Activated naive CD4-positive, alpha-beta T cell treated with anti-CD3 and anti-CD28 coated beads, Interleukin-2, amount 50 U/mL, for 16 hours (primary cell): ENCODE measurements at places on chromosomes 6 and 20.

- DNase-seq: no peak
Observed at GRCh38 chr6:43984442-43985321, 142.6 kb downstream of the MRPL14 start.

- no peak for DNase-seq
Observed at GRCh38 chr6:39339868-39340550, 17.5 kb upstream of the KCNK16 start.

DNA sequence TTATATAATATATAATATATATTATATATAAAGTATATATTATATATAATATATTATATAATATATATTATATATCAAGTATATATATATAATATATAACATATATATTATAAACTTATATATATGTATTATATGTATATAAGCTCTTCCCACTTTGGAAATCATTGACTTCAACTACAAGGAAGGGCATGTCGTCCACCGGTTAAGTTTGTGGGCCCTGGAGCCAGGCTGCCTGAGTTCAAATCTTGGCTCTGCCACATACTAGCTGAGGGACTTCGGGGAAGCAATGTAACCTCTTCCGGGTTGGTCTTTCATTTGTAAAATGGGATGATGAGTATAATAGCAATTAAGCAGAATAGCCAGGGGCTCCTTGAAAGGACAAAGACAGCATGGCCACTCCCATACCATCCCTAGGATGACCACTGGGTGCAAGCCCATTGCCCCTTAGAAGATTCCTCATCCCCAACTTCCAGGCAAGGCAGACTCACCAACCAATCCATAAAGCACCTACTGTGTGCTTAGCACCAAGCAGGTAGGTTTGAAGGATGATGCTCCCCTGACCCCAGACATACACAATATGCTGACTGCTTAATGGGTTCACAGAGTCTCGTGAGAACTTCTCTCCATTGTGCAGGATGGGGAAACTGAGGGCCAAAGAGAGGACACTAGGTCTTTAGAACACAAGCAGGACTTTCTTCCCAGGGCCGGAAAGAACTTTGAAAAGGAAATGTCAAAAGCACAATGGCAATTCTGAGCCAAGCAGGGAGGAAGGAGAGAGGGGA lies 163.2 kb downstream of the MRPL14 start:
- DNase-seq: no peak

- DNase-seq: peak; percentile 23
Observed at GRCh38 chr20:43744151-43744611, 17.4 kb upstream of the GTSF1L start.

GRCh38 chr6:170006900-170007467 lies 255.6 kb downstream of the ERMARD start:
- no peak for DNase-seq

DNA sequence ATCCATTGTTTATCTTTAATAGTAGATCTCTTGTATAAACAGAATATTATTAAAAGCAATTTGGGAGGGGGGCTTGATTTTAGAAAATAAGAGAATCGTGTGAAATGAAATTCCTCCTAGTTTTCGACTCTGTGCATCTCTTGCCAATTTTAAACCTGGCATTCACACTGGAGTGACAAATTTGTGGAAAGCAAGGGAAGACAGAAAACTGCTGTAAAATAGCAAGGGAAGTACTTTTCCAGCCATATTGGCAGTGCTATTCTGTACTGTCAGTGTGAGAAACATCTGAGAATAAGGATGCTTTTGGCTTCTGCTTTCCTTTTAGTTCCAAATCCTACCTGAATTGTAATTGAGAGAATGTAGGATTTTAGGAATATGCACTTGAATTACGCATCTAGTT lies 40.2 kb downstream of the TOP1 start:
- DNase-seq: no peak

DNA sequence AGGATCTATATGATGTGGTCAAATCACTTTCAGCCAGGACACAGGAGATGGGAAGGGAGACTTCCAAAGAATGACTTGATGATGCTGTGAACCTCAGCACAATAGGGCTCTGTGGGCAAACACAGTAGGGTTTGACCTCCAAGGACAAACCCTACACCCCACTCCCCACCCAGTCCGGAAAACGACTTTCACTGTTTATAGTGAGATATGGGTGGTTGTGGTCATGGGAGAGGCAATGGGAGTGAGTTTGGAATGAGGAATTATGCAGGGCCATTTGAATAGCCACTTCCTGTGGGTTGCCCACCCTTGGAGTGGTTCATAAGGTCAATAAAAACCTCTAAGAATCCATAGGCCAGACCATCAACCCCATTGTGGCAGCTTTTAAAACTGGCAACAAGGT lies 38.4 kb upstream of the PRND start:
- DNase-seq: no peak

DNA sequence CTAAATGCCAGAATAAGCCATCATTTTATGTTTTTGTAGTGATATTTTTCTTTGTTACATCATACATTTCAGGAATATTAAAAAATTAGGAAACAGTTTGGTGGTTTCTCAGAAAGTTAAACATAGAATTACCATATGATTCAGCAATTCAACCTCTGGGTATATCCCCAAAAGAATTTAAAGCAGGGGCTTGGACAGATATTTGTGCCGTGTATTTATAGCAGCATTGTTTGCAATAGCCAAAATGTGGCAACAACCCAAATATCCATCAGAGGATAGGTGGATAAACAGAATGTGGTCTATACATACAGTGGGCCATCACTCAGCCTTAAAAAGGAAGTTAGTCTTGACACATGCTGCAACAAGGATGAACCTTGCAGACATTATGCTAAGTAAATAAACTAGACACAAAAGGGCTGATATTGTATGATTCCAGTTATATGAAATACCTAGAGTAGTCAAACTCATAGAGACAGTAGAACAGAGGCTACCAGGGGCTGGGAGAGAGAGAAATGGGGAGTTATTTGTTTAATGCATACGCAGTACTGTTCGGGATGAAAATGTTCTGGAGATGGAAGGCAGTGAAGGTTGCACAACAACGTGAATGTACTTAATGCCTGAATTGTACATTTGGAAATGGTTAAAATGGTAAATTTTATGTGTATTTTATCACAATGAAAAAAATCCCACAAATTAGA lies 18.9 kb upstream of the TRAF3IP2 start:
- DNase-seq: no peak

GRCh38 chr6:3471711-3472110 lies 14.9 kb upstream of the SLC22A23 start:
- no peak for DNase-seq

GRCh38 chr6:169162752-169163407 lies 90.8 kb downstream of the THBS2 start:
- DNase-seq: no peak

GRCh38 chr6:130127195-130127594 lies 95.6 kb downstream of the SAMD3 start:
- no peak for DNase-seq

DNA sequence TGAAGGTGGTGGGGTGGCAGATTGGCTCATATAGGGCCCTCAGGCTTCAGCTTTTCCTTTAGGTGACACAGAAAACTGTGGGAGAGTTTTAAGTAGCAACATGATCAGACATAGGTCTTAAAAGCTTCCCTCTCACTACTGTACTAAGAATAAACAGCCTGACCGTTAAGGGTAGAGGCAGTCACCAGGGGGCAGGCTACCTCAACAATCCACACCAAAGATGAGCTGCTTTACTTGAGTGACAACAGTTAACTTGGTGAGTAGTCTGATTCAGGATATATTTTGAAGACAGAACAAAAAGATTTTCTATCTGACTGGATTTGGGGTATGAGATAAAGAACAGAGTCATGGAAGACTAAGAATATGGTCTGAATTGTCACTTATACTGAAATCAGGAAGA lies 193.1 kb upstream of the SHLD1 start:
- DNase-seq: peak; percentile 55

DNA sequence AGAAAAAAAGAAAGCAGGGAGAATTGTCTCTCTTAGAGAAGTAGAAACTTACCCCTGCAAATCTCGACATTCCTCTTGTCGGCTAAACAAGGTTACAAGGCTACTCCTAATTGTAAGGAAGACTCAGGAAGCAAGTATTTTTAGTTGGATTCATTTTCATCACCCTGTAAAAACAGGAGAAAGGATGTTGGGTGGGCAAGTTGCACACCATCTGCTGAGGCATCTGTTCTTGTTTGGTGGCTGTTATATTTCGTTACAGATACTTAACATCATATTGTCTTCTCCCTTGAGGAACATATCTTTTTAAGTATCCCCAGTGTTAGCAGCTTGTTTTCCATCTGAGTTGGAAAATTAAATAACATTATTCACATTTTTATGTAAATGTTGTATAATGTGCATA lies 187.5 kb downstream of the PLCB4 start:
- DNase-seq: no peak

DNA sequence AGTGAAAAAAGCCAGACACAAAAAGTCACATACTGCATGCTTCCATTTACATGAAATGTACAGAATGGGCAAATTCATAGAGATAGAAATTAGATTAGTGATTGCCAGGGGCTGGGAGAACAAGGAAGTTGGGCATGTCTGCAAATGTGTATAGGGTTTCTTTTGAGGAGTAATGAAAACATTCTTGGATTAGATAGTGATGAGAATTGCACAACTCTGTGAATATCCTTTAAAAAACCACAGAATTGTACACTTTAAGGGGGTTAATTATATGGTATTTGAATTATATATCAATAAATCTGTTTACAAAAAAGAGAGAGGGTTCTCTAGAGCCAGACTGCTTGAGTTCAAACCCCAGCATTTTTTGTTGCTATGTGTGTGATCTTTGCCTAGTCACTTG lies 188.1 kb downstream of the CDC5L start:
- DNase-seq: no peak

- no peak for DNase-seq
Observed at GRCh38 chr6:167904791-167905190, 78.1 kb downstream of the AFDN start.

- DNase-seq: peak; percentile 4
Observed at GRCh38 chr20:58714923-58715351, 22.3 kb downstream of the NPEPL1 start.

DNA sequence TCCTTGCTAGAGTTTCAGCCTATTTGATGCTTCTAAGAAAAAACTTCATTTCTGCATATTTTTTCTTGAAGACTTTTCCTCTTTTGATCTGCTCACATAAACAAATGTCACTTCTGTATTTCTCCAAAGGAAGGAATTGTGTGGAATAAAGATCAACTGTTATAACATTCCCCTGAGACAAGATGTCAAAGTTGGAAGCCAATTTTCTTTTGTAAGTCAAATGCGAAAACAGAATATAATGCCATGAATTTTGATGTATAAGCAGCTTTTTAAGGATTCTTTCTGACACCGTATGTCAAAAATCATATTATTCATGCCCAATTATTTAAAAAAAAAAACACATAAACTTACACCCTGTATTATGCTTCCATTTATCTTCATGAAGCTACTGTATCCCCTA lies 70.3 kb upstream of the NHSL1 start:
- DNase-seq: no peak

GRCh38 chr20:1761116-1761515 lies 103.5 kb upstream of the SIRPG start:
- no peak for DNase-seq

DNA sequence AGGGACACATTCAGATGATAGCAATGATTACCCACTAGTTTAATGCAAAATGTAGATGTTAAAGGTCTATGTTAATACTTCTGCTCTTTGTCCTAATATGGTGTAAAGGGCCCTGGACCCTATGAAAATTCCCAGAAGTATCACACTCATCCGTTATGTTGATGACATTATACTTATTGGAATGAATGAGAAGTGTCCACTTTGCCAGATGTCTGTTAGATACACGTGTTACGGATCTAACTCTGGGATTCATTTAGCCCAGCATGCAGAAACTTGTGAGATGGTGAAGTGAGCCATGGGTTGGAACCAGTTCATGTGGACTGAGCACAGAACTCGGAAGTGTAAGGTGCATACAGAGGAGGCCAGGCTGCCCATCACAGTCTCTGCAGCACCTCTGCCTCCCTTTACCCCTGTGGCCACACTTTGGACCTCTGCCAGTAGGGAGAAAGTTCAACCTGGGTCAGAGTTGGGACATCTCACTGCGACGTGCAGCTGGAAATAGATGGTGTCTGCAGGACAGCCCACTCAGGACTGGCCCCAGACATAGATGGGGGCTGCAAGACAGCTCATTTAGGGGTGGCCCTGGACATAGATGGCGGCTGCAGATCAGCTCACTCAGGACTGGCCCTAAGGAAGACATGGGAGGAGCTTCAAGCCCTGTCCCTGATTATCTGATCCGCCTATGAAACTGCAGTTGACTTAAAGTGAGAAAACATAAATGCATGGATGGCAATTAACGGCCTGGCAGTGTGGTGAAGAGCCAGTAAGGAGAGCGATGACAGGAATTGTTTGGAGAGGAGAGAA lies 71.2 kb upstream of the THBS2 start:
- DNase-seq: no peak

- DNase-seq: no peak
Observed at GRCh38 chr6:123771126-123771525, 32.5 kb upstream of the NKAIN2 start.

DNA sequence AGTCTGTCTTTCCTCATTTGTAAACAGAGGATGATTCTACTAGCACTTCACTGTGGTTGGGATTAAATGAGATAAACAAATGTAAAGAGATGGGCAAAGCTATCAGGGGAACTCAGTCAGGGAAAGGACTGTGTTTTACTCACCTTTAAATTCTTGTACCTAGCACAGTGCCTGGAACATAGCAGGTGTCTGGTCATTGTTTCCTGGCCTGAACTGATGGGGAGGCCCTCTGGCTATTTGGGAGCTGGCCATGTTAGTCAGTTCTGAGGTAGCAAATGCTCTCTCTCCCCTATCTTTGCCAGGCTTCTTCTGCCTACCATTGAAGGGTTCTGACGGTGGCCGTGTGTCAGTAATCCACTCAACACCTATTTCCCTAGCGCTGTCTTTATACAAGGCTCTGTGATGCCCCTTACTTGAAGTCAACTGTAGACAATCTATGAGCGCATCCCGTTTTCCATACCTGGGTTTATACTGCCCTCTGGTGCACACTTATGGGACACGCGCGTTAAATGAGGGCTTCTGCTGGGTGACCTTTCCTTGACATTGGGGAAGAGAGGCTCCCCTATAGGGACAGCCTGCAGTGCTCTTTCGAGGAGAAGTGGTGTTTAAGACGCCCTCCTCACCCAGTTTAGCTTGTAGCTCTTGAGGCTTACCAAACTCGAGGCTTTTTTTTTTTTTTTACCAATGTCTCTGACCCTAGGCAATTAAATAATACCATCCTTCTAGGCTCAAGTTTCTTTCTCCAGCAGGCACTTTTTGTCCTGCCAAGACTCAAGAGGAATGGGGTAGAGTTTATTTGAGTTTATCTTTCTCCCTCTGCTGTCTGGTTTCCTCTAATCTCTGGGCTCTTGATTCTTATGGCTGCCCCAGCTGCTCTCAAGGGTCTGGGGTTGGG lies 4.0 kb upstream of the SPATS1 start:
- peak; percentile 68 for DNase-seq

GRCh38 chr6:122407712-122408111 lies 8.3 kb downstream of the HSF2 start:
- no peak for DNase-seq

- no peak for DNase-seq
Observed at GRCh38 chr20:38383147-38383546, 36.9 kb downstream of the LBP start.
